ENCODE measurements at places on chromosomes 3 and 15.

DNA sequence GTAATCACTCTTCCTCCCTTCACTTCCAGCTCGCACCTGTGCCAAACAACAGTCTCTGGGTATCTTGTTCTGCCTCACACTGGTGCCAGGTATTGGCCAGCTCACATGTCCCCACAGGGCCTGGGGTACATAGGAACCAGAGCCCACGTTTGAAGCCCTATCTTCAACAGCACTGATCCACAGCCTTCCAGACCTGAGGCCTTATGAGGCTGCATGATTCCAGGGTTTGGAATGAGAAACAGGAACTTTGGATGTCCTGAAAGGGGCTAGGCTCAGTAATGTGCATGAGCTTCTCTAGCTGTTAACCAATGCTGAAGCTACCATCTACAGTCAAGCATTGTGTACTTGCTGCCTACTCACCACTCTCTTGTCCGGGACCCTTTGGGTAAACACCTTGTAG is 92.4 kb downstream of the GPR156 start:
- no peak for DNase-seq

DNA sequence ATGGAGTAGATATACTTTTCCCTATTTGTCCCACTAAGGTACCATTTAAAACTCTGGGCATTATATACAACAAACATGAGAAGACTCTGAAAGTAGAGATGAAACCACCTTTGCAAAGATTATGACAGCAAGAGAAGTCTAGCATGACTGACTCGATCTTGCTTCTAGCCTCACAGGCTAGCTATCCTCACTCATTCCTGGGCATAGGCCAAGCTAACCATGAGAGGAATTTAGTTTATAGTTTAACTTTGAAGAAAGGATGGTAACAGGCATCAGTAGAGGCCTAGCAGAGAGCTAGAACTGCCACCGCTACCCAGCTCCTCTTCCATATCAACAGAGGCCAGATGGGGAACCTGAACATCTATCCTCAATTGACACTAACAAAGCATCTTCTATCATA is 63.5 kb upstream of the FSIP1 start:
- DNase-seq, result no peak

DNA sequence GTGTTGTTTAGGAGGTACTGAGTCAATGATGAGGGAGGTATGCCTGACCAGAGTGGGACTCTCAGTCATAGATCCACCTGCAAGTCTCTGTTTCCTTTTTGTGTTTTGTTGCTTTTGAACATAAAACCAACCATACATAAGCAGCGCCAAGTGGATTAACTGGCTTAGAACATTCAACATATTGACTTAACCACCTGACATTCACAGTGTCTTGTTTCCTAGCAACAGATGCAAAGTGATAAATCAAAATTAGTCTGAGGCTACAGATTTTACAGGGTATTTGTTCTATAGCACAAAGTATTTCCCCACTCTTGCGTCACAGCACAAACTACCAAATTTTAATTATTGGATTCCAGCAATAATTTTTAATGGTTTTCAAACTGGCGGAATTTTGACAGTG is 283.8 kb downstream of the BBX start:
- no peak for DNase-seq

- DNase-seq, result no peak
Measured at GRCh38 chr3:41715376-41715775, 246.5 kb downstream of the ULK4 start.

- no peak for DNase-seq
Measured at GRCh38 chr3:76651784-76652183, 388.1 kb upstream of the ROBO2 start.

GRCh38 chr3:39291903-39292329 is 12.1 kb upstream of the CX3CR1 start:
- DNase-seq, result peak; percentile 6

GRCh38 chr3:63344661-63345060 is 66.6 kb downstream of the SYNPR start:
- DNase-seq, result no peak

- no peak for DNase-seq
Measured at GRCh38 chr3:131658771-131659170, 156.0 kb upstream of the MRPL3 start.

GRCh38 chr3:87002346-87002745 is 11.4 kb upstream of the VGLL3 start:
- no peak for DNase-seq

- DNase-seq, result no peak
Measured at GRCh38 chr3:190193210-190193609, 72.5 kb upstream of the P3H2 start.

GRCh38 chr15:63912061-63912615 is 78.4 kb upstream of the HERC1 start:
- no peak for DNase-seq

DNA sequence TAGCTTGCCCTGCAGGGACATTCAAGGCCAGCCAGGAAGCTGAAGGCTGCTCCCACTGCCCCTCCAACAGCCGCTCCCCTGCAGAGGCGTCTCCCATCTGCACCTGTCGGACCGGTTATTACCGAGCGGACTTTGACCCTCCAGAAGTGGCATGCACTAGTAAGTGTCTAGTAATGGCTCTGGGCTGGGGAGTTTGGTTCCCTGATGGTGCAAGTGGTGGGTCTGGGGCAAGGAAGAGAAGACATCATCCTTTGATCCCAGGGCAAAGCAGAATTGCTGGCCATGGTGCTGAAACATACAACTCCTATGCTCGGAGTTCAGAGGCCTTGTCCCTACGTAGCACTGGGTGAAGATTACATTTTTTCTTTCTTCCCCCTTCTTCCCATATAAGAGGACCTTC is 311.4 kb downstream of the EPHB1 start:
- DNase-seq, result no peak

DNA sequence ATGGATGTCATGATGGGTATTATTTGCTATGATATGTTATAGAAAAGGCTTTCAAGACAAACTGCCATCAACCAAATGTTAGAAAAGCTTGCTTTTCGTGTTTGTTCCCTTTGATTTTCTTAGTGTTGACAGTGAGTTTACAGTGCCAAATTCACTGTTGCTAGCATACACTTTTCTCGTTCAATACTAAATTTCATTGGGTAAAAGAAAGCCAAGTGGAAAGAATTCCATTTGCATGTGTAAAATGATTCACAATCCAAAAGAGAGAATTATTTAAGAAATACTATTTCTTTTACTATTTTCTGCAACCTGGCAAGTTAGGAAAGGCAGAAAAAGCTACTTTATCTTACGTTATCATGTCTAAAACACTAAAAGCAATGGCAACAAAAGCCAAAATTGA is 301.4 kb downstream of the OTOL1 start:
- DNase-seq, result no peak

DNA sequence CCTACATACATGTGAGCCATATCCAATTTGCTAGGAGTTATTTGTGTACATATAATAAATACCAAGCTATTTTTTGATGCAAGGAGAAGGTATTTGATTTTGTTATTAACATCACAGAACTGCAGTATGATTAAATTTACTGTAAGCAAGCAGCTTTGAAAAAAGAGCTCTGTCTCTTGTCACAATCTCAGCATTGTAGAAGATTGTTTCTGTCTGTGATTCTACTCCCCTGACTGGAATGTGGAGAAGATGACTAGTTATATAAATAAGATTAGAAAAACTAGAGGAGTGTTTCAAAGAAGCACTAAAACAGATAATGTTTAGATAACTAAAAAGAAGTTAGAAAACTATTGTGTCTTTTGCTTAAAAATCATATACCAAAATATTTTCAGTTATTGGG is 17.1 kb upstream of the DCBLD2 start:
- DNase-seq, result no peak

DNA sequence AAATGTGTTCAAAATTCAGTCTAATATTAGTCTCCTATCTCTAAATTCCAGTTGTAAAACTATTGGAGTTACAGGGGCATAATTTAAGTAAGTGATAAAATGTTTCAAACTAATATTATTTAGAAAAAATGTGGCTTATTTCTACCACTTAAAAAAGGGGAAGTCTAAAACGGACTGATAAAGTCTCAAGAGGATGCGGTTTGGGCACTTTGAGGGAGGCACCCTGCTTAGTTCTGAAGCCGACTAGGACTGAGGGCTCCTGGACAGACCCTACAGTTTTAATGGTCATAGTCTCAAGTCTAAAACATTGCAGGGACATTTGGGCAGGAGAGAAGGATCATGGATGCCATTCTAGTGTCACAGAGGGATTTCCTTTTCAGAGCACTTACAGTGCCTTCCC is 566.3 kb downstream of the NR2F2 start:
- no peak for DNase-seq

- no peak for DNase-seq
Measured at GRCh38 chr3:8987645-8988383, 24.5 kb upstream of the RAD18 start.

- no peak for DNase-seq
Measured at GRCh38 chr3:177563243-177563780, 366.0 kb upstream of the TBL1XR1 start.

DNA sequence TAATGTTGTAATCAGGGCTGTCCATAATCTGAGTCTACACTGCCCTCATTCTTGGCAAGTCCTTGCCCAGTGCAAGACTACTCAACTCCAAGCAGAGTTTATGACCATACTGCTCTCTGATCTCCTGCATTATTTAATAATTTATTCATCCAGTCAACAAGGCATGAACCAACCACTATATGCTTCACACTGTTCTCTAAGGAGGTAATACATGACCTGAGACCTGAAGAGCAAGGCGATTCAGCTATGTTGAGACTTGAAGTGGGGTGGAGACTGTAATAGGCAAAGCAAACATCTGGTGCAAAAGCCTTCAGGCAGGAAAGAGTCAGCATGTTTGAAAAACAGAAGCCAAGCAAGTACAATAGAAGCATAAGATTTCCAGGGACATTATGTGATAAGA is 1362.8 kb downstream of the ROBO2 start:
- no peak for DNase-seq

- DNase-seq, result no peak
Measured at GRCh38 chr3:194933465-194933864, 247.8 kb downstream of the FAM43A start.

DNA sequence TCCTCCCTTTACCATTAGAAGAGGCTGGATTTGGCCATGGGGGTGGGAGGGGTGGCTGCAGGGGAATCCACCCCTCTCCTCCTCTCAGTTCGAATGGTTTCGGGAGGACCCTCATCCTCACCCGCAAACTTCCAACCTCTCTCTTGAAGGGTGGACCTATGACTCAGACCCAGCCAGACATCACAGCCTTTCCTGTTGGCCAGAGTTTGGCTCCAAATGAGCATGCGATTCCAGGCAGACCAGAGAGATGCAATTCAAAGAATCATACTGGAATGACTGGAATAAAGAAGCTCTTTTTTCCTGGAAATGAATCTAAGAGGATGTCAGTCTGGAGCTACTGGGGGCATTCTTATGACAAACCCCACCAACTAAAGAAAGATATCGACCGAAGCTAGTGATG is 516.7 kb upstream of the MDFIC2 start:
- DNase-seq, result peak; percentile 34

GRCh38 chr15:89203705-89204273 is 17.6 kb downstream of the RLBP1 start:
- DNase-seq, result no peak

GRCh38 chr3:47669026-47669749 is 90.5 kb upstream of the CSPG5 start:
- DNase-seq, result no peak

- DNase-seq, result no peak
Measured at GRCh38 chr3:177946048-177946447, 590.2 kb upstream of the KCNMB2 start.

GRCh38 chr15:88657326-88658069 is 18.7 kb downstream of the ISG20 start:
- DNase-seq, result no peak

DNA sequence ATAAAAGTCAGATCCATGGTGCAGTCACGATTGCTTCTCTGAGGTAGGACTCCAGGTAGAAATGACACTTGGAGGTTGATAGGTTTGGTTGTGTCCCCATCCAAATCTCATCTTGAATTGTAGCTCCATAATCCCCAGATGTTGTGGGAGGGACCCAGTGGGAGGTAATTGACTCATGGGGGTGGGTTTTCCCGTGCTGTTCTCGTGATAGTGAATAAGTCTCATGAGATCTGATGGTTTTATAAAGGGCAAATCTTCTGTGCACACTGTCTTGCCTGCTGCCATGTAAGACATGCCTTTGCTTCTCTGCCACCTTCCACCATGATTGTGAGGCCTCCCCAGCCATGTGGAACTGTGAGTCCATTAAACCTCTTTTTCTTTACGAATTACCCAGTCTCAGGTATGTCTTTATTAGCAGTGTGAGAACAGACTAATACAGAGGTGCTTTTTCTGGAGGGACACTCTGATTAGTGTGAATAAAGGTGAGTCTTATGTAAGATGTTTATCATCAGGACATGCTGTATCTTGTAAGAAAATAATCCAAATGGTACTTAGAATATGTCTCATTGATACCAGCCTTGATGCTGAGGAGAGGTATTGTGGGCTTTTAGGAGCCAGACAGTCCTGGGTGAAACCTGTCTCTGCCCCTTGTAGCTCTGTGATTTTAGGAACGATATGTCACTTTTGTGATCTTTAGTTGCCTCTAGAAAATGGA is 43.0 kb downstream of the SLCO3A1 start:
- DNase-seq, result no peak

- no peak for DNase-seq
Measured at GRCh38 chr15:64781299-64781698, 5.9 kb upstream of the RBPMS2 start.

DNA sequence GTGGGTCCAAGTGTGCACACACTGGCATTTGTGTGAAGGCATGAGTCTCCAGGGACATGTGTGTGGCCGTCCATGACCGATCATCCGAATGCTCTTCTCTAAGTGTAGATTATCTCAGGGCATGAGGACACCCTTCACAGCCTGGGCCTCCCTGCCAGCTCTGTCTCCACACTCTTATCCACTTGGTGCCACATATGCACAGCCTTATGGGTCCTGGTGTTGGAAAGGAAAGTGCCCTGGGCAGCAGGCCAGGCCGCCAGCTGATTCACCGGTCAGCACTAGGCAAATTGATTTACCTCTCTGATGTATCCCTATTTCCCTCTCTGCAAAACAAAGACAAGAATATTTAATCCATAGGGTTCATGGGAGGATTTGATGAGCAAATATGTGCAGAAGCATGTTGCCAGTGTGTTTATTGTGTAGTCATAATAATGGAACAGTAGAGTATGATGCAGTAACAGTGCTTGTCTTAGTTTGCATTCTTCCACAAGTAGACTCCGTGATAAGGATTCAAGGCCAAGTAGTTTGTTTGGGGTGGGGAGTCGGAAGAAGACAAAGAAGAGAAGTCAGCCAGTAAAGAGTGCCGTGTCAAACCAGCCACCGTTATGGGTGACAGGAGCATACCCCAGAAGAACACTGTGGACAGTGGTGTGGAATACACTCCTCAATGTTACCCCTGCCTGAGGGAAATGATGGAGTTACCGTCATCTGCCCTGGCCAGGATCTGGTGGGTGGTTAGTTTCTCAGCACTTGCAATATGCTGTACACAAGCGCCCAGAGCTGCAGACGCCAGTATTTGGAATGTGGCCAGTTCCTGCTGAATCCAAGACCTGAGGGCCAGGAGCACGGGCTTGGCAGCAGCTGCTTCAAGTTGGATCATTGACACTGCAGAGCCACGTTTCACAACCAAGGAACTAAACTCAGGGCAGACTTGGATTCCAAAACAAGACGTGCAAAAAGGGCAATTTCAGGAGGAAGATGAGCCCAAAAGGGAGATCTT is 85.1 kb downstream of the MTHFS start:
- peak; percentile 2 for DNase-seq

GRCh38 chr3:30501526-30501925 is 104.9 kb upstream of the TGFBR2 start:
- no peak for DNase-seq

Data from AG04450 (cell line).